ENCODE measurements at places on chromosomes 6 and 20. TPM values are rescaled to one million over a fixed set of nuclear protein-coding genes. Genes with fewer than 3 reads are reported as not detected.

Gene OTOR
- not detected for total RNA-seq

Gene C6orf15
- not detected for total RNA-seq

DNA sequence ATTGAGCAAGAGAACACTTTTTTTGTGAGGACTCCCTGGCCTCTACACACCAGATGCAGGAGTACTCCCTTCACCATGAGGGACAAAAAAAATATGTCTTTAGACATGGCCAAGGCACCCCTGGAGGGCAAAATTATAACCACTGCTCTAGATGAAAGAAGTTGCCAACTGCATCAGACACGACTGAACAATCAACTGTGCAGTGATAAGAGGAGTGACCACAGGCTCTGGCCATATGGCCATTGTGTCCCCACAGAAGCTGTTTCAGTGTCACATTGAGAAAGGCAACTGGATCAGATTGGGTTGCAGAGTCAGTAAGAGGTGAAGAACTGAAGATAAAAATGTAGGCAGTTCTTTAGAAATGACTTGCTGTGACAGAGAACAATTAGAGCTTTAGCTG, 85.7 kb downstream of the C6orf118 start:
- no peaks in the 10 kb centered on the region for H3K36me3 ChIP-seq
- no peak for DNase-seq
- H3K4me3 ChIP-seq: no peak overlapping the region

DNA sequence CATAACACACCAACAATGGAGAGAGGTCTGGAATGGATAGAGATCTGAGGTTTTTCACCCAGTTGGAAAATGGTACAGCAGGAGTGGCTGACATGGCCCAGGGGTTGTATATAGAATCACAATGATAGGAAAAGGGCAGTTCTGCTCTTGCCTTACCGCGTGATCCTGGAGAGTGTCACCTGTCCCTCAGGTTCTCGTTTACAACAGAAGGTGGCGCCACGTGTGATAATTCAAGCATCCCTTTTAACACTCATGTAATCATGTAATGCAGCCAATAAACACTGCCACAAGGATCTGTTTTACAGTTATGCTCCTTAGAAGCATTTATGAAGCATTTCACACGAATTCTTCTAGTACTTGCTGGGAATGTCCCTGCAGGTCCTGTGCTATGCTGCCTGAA, 12.9 kb upstream of the WFDC2 start:
- no peaks in the 10 kb centered on the region for H3K36me3 ChIP-seq
- H3K27me3 ChIP-seq: no peaks in the 10 kb centered on the region
- DNase-seq: peak; percentile 23

DNA sequence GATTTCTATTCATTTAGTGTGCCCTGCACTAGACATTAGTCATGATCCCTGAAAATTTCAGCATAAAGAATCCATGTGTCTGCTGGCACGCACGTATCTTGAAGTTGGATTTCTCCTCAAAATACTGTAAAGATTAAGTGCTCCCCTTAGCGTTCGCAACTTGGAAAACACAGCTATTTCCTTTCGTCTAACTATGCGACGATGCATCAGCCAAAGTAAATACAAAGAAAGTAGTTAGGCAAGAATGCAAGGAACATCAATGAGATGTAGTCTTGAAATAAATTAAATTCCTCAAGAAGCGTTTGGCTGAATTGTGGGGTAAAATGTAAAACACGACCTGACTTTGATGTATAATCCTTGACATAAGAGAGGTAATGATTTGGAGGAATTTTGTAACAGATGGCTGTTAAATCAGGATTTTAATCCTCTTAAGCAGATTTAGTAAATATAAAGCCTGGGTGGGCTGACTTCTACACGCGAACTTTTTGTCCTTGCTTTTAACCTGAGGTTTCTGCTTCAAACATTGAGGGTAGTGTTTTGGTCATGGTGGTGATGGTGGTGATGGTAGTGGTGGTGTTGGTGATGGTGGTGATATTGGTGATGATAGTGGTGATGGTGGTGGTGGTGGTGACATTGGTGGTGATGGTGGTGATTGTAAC, 88.2 kb downstream of the FOXF2 start:
- no peak for DNase-seq
- no peak overlapping the region for H3K27ac ChIP-seq
- H3K36me3 ChIP-seq: no peaks in the 10 kb centered on the region
- H3K4me1 ChIP-seq: no peaks in the 10 kb centered on the region

GRCh38 chr6:13163161-13163944, 165.0 kb downstream of the TBC1D7 start:
- no peak overlapping the region for H3K4me3 ChIP-seq
- no peaks in the 10 kb centered on the region for H3K36me3 ChIP-seq
- no peak overlapping the region for H3K27ac ChIP-seq
- peaks cover 5% of the 10 kb centered on the region for H3K27me3 ChIP-seq
- H3K4me1 ChIP-seq: peaks cover 2% of the 10 kb centered on the region
- DNase-seq: no peak

DNA sequence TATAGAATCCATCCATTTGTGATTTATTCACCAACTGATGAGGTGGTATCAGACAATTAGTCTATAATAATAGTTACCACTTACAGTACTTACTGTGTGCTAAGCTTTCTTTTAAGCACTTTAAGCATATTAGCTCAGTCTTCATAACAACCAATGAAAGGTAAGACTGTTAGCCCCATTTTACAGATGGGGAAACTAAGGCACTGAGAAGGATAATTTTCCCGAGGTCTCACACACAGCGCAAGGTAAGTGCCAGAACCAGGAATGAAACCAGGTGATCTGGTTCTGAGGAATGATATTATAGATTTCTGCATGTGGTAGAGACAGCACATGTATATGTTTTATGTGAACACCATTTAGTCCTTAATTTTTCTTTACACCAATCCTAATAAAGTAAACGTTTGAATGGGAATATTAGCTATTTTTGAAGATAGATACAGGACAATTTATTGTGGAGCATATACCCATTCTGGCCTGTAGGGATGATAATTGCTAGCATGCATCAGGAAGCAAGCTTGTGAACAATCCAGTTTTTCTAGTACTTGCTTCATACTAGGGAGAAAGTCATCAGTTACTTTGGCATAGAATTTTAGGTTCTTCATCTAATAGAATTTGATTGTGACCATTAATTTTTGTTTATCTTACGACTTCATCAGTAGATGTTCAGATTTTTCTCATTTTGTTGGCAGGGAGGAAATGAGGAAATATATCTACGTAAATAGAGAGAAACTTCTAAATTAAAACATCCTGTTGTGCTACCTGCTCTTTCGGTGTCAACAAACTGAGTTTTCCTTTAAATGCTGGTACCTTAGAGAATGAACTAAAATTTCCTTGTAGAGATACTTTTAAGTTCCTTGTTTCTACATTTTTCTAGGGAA, 3.0 kb downstream of the YWHAB start:
- H3K4me3 ChIP-seq: peak overlapping the region; percentile 97
- H3K27ac ChIP-seq: peak overlapping the region; percentile 68
- H3K4me1 ChIP-seq: peaks cover 71% of the 10 kb centered on the region
- peaks cover 45% of the 10 kb centered on the region for H3K36me3 ChIP-seq

GRCh38 chr6:34586327-34587040, 30.4 kb upstream of the SPDEF start:
- H3K36me3 ChIP-seq: peaks cover 2% of the 10 kb centered on the region
- H3K4me1 ChIP-seq: peaks cover 2% of the 10 kb centered on the region
- no peak overlapping the region for H3K27ac ChIP-seq
- no peaks in the 10 kb centered on the region for H3K27me3 ChIP-seq

All from activated naive CD8-positive, alpha-beta T cell treated with anti-CD3 and anti-CD28 coated beads for 36 hours (primary cell).